Kidney glomerular epithelial cell (primary cell): ENCODE measurements at places on chromosomes 5 and 9.

- DNase-seq, result no peak
Measured at GRCh38 chr5:80837679-80838078, 122.5 kb upstream of the RASGRF2 start.

DNA sequence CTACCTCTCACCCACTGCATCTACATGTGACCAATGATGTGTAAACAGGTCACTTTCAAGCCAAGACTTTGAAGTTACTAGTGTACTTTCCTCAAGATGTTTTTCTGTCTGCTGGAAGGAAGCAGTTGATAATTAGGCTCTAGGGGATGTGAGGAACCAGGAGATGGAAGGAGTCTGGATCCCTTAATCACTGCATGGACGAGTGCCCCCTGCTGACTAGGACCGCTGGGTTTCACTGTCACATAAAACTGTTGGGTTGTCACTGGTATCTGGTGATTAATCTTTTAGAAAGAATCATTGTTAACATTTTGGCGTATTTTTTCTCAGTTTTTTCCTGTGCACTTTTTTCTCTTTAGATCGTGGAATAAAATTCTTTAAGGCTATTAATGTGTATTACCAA lies 79.5 kb downstream of the SREK1 start:
- DNase-seq, result no peak

DNA sequence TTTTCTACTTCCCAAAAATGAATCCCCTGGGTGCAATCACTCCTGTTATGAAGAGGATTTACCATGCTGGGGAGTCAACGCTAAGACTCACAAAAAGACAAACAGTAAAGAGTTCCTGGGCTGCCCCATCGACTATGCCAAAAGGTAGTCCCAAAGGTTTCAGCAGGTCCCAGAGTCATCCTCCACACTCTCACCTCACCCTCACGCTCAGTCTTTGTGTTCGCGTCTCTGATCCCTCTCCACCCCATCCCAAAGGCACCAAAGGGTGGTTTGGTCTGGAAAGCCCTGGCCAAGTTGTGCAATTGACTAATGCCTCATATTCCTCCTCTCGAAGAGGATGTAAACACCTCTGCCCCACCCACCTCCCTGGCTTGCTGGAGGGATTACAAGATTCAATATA lies 240.2 kb upstream of the NFIL3 start:
- no peak for DNase-seq

GRCh38 chr5:18465833-18466681 lies 831.8 kb downstream of the TAF11L14 start:
- peak; percentile 38 for DNase-seq

GRCh38 chr9:34984049-34984448 lies 5.5 kb upstream of the DNAJB5 start:
- DNase-seq, result no peak

GRCh38 chr5:11013793-11014192 lies 252.8 kb upstream of the DAP start:
- no peak for DNase-seq

GRCh38 chr5:94017579-94017978 lies 276.2 kb upstream of the POU5F2 start:
- peak; percentile 5 for DNase-seq

GRCh38 chr5:147168578-147169327 lies 66.1 kb upstream of the STK32A start:
- DNase-seq, result peak; percentile 42

DNA sequence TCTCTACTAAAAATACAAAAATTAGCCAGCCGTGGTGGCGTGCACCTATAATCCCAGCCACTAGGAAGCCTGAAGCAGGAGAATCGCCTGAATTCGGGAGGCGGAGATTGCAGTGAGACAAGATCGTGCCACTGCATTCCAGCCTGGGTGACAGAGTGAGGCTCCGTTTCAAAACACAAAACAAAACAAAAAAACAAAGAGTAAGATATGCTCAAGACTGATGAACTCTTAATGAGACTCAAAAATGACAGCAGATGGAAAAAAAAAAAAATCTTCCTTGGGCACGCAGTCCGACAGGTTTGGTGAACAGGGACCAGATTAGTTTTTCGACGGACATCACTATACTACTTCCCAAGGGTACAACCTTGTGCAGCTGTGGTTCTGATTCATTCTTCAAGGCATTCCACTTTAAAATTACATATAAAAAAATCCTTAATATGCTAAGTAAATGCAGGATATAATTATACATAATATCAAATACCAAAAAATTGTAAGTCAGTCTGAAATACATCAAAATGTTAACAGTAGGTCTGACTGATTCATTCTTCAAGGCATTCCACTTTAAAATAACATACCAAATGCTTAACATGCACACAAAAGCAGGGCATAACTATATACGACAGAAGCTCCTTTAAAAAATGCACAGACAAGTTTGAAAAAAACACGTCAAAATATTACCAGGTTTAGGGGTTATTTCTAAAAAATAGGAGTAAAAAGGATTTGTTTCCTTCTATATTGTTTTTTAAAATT lies 12.3 kb downstream of the PSIP1 start:
- DNase-seq, result no peak

GRCh38 chr5:52798938-52799337 lies 11.2 kb downstream of the ITGA1 start:
- peak; percentile 78 for DNase-seq

GRCh38 chr9:6153425-6153824 lies 62.2 kb upstream of the IL33 start:
- DNase-seq, result peak; percentile 57
